ENCODE measurements at places on chromosomes 6 and 20. TPM values are rescaled to one million over a fixed set of nuclear protein-coding genes. Genes with fewer than 3 reads are reported as not detected.

GRCh38 chr20:53609491-53610445 is 16.1 kb upstream of the ZNF217 start:
- no peak for DNase-seq

GRCh38 chr20:50346374-50347283 is 156.0 kb downstream of the CEBPB start:
- no peak for DNase-seq

SLC39A7 gene
- total RNA-seq: 143 TPM

PTCRA gene
- total RNA-seq: not detected

CYB5R4 gene
- total RNA-seq: 9.3 TPM

HLA-DOA gene
- not detected for total RNA-seq

C6orf89 gene
- 30.4 TPM for total RNA-seq

WDR27 gene
- total RNA-seq: 70.6 TPM

Data from glomerular endothelial cell (primary cell).